ENCODE measurements at places on chromosomes 4 and X. TPM values are rescaled to one million over a fixed set of nuclear protein-coding genes. Genes with fewer than 3 reads are reported as not detected.

- no peak for DNase-seq
Observed at GRCh38 chr4:176794651-176795050, 1.9 kb upstream of the VEGFC start.

- DNase-seq, result no peak
Observed at GRCh38 chr4:38692421-38692820, 28.4 kb downstream of the KLF3 start.

- DNase-seq, result no peak
Observed at GRCh38 chrX:25383196-25383595, 367.4 kb upstream of the ARX start.

- DNase-seq, result no peak
Observed at GRCh38 chr4:93897559-93897958, 69.0 kb downstream of the ATOH1 start.

- DNase-seq, result no peak
Observed at GRCh38 chrX:74438764-74439163, 17.5 kb downstream of the SLC16A2 start.

GRCh38 chrX:72141372-72142004 lies 9.8 kb upstream of the RTL5 start:
- DNase-seq, result no peak

- no peak for DNase-seq
Observed at GRCh38 chr4:161522031-161522430, 641.8 kb downstream of the FSTL5 start.

- no peak for DNase-seq
Observed at GRCh38 chr4:1983846-1984405, 24.8 kb downstream of the NELFA start.

DNA sequence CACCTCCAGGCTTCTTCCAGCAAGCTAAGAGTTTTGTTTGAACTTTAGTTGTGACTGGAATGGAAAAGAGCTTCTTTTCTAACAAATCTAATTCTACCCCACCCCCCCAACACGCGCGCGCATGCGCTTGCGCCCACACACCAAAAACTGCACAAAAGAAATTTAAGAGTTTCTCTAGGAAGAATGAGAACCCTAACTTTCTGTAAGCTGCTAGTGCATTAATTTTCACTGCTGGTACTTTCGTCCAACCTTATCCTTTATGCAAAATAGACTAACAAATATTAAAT lies 9.0 kb upstream of the INTU start:
- DNase-seq, result no peak

DNA sequence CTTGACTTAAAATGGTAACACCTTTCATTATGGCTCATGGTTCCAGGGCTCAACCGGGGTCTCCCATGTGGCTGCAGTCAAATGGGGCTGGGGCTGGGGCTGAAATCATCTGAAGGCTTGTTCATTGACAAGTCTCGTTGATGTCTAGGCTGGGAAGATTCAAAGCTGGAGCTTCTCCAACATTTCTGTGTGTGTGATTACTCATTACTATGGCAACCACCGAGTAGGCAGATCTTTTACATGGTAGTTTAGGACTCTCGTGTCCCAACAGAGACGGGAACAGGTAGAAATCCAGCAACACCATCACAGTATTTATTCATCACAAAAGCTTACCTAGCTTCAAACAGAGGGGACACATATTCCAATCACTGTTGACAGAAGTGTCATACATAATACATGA lies 7.8 kb downstream of the YTHDC1 start:
- no peak for DNase-seq

- no peak for DNase-seq
Observed at GRCh38 chrX:112803060-112803459, 37.6 kb downstream of the AMOT start.

- DNase-seq, result no peak
Observed at GRCh38 chr4:23547096-23547495, 342.8 kb downstream of the PPARGC1A start.

DNA sequence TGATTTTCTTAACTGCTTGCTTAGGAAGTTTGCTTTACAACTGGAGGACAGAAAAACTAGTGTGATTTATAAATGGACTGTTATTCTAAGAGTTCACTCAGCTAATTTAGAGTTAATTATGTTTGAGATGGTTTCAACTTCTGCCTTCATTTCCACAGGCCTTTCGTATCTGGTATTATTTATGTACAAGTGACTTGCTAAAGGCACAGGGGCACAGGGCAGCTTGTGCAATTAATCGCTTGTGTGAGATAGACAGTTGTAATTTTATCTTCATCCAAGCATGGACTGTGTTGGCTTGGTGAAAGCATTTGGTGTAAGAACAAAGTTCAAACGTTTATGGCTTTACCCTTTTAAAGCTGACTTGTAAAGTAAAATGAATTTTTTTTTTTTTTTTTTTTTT lies 38.3 kb downstream of the GPAT3 start:
- DNase-seq, result no peak

GRCh38 chrX:38859602-38860001 lies 58.3 kb downstream of the MID1IP1 start:
- DNase-seq, result no peak

DNA sequence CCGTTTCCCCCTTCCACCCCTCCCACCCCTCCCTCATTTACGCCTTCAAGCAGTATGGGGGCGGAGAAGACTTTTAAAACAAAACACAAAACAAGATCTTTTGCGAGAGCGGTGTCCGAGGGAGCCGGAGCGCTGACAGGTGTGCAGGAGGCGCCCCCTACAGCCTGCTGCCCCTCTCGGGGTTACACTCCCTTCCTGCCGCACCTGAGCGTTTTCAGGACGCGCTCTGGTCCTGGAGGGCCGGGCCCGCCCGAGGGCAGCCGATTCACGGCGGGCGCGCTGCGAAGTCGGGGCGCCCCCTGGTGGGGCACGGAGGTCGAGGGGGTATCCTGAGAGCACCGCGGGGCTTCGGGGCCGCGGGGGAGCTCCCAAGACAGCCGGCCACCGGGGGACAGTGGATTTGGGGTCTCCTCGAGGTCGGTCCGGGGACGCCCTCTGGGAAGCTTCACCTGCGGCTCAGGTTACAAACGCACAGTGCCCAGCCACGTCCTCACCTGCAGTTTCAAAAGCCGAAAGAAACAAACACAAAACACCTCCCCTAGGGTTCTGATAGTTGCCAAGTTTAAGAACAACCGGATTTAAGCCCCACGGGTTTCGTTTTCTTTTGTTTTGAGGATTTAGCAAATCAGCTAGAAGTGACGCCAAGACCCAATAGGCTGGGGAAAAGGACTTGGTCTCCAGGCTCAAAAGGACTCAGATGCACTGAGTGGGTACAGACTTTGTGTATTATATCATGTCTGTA lies 8.0 kb upstream of the NEUROG2 start:
- no peak for DNase-seq

DNA sequence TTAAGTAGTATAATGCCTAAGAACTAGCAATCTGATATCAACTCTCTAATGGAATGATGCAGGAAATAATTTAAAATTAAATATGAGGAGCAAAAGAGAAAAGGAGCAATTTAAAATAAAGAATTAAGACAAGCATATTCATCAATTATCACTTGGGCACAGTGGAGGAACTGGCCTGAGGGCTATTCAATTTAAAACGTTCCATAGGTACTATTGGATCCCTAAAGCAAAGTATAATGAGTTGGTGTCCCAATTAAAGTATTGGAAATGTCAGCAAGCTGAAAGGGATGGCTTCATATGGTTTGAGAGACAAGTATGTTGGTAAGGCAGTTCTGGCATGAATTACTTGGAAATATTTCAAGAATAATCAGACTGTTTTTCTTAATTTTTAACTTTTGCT lies 2064.1 kb upstream of the TENM3 start:
- DNase-seq, result no peak

GRCh38 chr4:140374130-140374477 lies 658 bp downstream of the SCOC start:
- no peak for DNase-seq

Gene SLC6A14
- not detected for total RNA-seq

Gene NAP1L5
- 13.6 TPM for total RNA-seq

Gene RBMX2
- 18.9 TPM for total RNA-seq

Gene SPATA18
- total RNA-seq, result 3.2 TPM

Gene SASH3
- total RNA-seq, result 6.7 TPM

Gene ADH5
- 235 TPM for total RNA-seq

Gene MAGEA4
- total RNA-seq, result not detected

Gene ARX
- total RNA-seq, result not detected

Gene CDX4
- total RNA-seq, result not detected

Gene GNRHR
- not detected for total RNA-seq

Gene GPRASP3
- 8.6 TPM for total RNA-seq

Gene AFM
- total RNA-seq, result not detected

All from sigmoid colon (tissue), 7 donors.